Suppressor macrophage treated with lipopolysaccharide for 1 hour (primary cell): ENCODE measurements at places on chromosomes 11 and 22.
A peak's percentile ranks its signal among the peaks of the same experiment; 100 is the strongest.

GRCh38 chr11:101182467-101182866 lies 52.9 kb upstream of the PGR start:
- no peak for DNase-seq

DNA sequence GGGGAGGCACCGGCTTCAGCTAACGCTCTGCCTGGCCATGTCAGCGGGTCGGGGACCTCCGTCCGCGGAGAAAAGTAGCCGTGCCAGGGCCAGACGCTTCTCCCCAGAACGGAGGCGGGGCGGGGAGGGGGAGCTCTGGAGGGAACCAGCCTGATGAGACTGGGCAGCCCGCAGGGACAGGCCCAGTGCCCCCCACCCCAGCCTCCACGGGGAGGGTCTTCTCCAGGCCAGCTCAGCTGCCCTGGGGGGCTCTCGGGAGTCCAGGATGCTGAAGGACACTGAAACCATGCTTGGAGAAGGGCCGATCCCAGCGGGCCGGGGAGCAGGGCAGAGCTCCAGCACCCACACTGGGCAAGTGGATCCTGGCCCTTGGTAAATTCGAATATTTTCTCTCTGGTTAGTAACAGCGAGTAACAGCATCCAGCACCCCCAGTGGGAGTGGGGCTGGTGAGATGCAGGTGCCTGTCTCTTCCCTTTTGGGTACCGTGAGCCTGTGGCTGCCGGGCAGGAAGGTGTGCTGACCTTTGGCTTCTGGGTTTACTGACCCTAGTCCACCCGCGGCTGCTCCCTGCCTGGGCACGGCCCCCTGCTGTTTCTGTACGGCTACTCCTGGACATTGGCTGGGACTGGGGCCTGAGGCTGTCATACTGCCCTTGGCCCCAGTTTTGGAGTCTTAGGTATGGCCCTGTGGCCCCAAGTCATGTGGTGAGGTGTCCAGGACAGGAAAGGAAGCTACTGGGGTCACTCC lies 35.8 kb downstream of the GRAMD4 start:
- no peak for DNase-seq

DNA sequence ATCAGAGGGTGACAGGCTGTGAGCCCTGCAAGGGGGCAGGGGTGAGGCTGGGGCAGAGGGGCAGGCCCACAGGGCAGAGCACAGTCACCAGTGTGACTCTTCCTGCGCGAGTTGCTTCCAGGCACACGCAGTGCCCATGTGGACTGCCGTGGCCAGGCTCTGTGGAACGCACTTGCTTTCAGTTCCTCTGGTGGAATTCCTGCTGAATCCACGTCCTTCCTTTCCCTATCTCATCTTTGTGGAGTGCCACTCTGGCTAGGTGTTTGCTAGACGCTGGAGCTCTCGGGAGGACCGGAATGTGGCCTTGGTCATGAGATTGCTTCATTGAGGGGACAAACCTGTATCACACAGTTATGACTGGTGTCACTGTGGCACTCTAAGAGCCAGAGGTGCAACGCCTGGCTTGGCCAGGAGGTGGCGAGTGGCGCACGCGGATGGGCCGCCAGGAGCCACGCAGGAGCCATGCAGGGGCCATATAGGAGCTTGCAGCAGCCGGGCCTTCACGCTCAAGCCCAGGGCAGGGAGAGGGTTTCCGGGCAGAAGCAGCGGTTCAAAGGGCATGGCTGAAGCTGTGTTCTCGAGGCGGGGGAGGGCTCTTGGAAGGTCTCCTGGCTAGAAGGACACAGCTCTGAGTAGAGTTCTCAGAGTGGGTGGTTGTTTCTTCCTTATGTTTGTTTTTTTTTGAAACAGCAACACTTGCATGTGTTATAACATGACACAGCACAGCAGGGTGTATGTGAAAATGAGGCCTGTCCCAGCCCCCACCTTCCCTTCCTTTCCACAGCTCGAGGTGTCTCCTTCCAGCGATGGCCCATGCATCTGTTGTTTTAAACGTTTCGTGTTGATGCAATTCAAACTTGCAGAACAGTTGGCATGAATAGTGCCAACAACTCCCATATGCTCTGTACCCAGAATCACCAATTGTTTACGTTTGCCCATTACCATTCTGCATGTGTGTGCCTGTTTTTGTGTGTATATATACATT lies 36.2 kb downstream of the TBC1D22A start:
- DNase-seq = peak; percentile 84

- DNase-seq = no peak
Measured at GRCh38 chr11:65718964-65719492, 1.6 kb downstream of the RNASEH2C start.

DNA sequence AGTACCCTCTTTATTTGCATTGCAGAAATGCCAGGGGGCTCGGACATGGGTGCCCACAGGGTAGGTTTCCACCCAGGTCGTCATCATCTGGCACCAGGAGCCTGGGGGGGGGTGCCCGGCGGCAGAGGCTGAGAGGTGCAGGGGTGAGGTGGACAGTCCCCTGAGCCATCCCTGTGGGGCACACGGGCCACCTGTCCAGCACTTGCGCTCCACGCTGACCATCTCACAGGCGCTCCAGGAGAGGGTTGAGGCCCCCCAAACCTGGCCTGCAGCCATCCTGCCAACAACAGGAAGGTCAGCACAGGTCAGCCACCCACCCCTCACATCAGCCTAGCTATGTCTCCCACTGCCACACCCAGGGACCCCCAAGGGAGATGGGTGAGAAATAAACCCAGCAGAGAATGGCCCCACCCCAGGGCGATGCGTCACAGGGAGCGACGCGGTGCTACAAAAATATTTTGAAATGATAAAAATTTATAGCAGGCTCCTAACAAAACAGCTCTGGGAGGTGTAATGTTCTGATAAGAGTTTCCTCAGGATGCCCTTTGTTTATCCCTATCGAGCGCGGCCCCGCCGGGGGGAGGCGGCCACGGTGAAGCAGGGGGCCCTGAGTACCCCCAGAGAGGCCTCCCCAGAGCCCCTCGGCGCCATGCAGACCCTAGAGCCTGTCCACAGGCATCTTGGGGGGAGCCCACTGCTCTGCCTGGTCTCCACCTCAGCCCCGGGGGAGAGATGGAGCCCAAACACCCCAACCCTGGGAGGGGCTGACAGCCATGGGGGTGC lies 21.0 kb upstream of the GNB1L start:
- DNase-seq = no peak

GRCh38 chr11:12150831-12151382 lies 40.5 kb downstream of the MICAL2 start:
- no peak for DNase-seq

- DNase-seq = peak; percentile 27
Measured at GRCh38 chr11:102810950-102811660, 13.1 kb upstream of the MMP1 start.

DNA sequence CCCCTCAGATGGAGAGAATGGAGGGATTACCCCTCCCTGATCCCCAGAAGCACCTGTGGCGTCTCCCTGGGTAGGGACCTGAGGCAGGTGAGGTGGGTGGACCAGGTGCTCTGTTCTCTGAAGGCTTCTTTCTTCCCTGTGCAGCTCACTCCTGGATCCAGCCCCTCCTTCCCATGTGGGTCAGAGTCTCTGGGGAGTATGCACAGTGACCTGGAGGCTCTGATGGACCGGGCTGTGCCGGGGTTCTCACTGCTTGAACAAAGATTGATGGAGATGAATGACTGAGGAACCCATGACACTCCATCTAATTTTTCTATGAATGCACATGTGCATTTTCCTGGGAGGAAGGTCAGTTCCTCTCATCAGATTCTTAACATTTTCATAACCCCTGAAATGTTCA lies 78.6 kb upstream of the SHANK2 start:
- no peak for DNase-seq

GRCh38 chr11:131874070-131874469 lies 503.7 kb downstream of the NTM start:
- no peak for DNase-seq

GRCh38 chr22:17086788-17087497 lies 2.1 kb downstream of the IL17RA start:
- peak; percentile 43 for DNase-seq

DNA sequence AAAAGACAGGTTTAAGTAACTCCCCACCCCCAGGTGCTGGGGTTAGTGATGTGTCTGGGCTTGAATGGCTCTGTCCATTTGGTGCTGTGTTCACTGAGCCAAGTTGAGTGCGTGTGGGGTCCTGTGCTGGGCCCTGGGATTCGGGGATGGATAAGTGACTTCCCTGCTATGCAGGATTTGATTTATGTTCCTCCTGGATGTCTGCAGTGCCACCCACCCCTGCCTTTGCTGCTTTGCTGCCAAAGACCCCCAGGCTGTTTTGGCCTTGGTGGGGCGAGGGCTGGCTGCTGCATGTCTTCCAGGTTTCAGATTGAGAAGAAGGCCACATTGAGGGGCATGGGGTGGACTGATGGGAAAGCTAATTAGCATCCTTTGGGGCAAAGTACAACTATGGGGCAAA lies 77.9 kb upstream of the PARVG start:
- no peak for DNase-seq

GRCh38 chr11:88178191-88178590 lies 2.9 kb upstream of the RAB38 start:
- peak; percentile 33 for DNase-seq

DNA sequence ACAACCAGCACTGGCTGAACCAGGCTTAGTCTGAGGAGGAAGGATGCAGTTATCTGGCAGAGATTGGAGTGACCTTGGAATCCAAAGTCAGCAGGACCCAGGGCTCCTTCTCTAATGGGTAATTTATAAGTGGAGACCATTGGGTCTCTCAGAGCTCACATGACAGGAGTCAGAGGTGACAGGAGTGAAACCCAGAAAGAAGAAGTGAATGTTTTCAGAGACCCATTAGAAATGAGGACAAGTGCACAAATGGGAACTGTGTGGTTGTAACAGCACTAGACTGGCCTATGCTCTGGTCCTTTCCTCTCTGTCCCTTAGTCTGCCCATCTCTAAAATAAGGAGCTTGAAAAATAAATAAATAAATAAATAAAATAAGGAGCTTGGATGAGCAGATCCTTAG lies 107.4 kb downstream of the SERGEF start:
- DNase-seq = no peak

DNA sequence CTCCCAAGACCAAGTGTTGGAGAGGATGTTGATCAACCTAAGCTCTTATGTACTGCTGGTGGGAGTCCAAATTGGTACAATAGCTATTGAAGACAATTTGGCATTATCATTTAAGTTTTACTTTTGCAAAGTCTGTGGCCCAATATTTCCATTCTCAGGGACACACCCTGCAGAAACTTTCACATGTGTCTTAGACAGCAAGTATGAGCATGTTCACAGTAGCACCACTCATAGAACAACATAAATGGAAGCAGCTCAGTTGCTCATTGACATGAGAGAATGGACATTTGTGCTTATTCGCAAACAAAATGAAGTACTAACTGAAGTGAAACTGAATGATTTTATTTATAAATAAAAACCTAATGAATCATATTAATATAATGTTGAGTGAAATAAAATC lies 135.5 kb downstream of the NOX4 start:
- DNase-seq = no peak

DNA sequence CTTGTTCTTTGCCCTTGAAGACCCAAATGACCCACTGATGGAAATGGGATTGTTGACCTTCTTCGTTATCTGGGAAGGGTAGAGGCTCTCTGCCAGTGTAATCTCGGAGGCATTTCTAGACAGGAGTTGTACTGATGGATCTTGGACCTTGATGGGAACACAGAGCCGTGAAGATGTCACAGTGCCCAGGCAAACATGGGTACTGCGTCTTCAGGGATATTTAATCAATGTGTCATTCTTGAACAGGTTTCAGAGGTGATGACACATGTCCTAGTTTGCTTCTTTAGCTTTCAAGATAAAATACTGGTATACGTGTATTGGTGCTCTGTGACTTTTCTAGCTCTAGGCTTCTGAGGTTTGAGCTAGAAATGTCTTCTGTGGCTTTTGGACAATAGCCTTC lies 6.2 kb downstream of the LDLRAD3 start:
- DNase-seq = no peak

DNA sequence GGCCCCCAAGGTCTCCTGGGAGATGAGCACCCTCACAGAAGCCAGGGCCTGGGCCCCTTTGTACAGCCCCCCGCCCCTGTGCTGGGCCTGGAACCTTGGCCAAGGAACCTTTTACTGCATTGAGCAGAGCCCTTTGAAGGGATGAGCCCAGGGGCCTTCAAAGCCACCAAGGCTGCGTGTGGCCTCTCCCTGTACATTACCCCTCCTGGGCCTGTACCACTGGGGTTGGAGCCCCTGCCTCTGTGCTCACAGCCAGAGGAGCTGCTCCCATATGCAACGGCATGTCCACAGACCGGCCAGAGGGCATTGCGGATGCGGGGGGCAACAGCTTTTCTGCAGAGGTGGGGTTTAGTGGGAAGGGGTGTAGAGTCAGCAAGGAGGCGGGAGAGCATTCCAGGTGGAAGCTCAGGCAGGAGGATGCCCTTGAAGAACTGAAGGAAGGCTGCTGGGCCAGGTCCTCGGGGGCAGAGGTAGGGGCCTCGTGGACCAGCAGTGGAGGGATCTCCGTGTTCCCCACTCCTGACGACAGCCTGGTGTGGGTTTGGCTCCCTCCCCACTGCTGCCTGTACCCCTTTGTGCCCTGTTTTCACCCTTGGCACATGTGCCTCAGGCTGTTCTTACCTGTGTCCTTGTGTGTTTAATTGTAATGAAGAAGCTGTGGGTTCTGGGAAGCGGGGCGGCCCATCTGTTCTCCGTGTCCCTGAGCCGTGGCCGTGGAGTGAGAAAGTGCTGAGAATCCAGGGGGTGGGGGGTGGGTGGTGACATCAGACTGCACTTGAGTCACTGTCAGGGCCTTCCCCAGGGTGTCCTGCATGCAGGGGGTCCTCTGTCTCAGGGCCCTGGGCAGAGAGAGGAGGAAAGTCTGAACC lies 46.9 kb downstream of the ARHGAP8 start:
- DNase-seq = no peak

DNA sequence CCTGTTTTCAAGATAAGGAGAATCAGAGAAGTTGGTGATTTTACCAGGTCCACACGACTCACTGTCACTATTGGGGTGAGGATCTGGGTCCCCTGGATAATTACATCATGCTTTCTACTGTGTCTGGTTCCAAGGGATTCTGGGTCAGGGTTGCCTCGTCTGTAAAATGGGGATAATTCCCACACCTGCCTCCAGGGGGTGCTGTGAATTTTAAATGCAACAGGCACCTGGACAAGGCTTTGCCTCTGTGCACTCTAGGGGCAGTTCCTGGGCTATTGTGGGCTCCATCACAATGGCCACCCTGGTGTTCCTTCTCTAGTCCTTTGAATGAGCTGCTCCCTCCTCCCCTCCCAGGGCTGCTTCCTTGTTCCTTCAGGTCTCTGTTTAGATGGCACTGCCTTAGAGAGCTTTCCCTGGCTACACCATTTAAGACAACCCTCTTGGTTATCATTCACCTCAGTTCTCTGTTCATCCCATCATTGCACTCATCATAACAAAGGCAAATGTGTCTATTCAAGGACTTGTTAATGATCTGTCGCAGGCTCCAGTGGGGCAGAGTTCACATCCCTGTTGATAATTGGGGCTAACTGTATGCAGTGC lies 178.6 kb downstream of the MIAT start:
- DNase-seq = peak; percentile 67
